ENCODE measurements at places on chromosomes 7 and 10. TPM values are rescaled to one million over a fixed set of nuclear protein-coding genes. Genes with fewer than 3 reads are reported as not detected.

Gene ADRB1
- not detected for total RNA-seq

Gene NUTM2E
- 0.46 TPM for total RNA-seq

Gene STOX1
- 0.21 TPM for total RNA-seq

Gene AHR
- 73.9 TPM for total RNA-seq

Gene PPP1R17
- total RNA-seq = 0.36 TPM

DNA sequence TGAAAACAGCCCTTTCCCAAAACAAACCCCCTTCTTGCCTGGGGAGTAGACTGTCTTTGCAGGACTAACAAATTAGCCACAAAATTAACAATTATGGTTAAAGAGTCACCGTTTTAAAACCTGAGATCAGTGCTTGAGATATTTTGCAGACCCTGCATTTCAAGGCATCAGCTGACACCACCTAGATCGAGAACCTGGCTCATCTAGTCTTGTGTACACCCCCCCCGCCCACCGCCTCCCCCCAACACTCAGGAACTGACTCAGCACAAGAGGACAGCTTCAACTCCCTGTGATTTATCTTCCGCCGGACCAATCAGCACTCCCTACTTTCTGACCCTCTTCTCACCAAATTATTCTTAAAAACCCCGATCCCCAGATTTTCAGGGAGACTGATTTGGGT, 737.1 kb downstream of the PHTF2 start:
- no peaks in the 10 kb centered on the region for H3K27me3 ChIP-seq
- no peak overlapping the region for H3K4me3 ChIP-seq

- no peak overlapping the region for H3K27ac ChIP-seq
- peaks cover 16% of the 10 kb centered on the region for H3K4me1 ChIP-seq
- peaks cover 4% of the 10 kb centered on the region for H3K27me3 ChIP-seq
- no peak overlapping the region for H3K4me3 ChIP-seq
These were observed 102.0 kb upstream of the HDAC9 start for GRCh38 chr7:18393465-18394118.

DNA sequence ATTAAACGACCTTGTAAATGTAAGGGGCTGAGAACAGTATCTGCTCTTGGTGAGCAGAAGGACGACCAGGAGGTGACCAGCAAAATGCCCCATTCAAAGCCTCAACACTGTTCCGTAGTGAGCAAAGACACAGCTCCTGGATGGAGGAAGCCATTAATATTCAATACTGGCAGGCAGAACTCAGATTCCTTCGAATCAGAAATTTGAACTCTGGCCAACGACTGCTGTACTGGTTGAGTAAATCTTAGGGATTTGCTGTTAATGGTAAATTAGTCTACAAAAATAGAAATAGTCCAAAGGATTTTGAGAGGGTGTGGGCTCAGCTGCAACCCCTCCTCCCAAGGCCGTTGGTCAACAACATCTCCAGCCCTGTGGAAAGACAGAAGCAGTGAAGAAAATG, 130.5 kb upstream of the PFKP start:
- H3K4me1 ChIP-seq = peaks cover 2% of the 10 kb centered on the region
- H3K36me3 ChIP-seq = no peaks in the 10 kb centered on the region
- H3K4me3 ChIP-seq = no peak overlapping the region
- no peak overlapping the region for H3K27ac ChIP-seq

GRCh38 chr7:103934508-103934907, 55.0 kb downstream of the RELN start:
- DNase-seq = no peak
- no peak overlapping the region for H3K27ac ChIP-seq
- no peaks in the 10 kb centered on the region for H3K36me3 ChIP-seq
- H3K4me3 ChIP-seq = no peak overlapping the region

GRCh38 chr10:14880229-14880628, 1.6 kb downstream of the SUV39H2 start:
- H3K4me3 ChIP-seq = peak overlapping the region; percentile 96
- H3K4me1 ChIP-seq = peaks cover 31% of the 10 kb centered on the region
- peak overlapping the region; percentile 14 for H3K27ac ChIP-seq

DNA sequence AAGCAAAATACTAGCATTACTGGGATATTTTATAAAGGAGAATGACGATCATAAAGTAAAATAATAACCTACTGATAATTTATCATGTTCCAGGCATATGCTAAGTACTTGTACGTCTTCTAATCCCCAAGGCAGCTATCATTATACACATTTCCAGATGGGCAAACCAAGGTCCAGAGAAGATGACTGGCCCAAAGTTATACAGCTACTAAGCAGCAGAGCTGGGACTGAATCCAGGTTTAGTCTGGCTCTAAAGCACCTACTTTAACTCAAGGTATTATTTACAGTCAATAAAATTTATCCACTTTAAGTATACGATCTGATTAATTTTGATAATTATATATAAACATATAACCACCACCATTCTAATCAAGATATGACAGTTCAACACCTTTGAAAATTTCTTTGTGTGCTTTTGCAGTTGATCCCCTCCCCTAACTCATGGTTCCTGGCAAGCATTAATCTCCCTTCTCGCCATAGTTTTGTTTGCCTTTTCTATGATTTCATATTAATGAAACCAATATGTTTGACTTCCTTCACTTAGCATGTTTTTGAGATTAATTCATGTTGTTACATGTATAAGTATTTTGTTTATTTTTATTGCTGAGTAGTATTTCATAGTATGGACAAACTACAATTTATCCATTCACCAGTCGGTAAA, 126.7 kb downstream of the CPEB3 start:
- no peak overlapping the region for H3K27ac ChIP-seq
- no peaks in the 10 kb centered on the region for H3K4me1 ChIP-seq
- no peak for DNase-seq
- H3K4me3 ChIP-seq = no peak overlapping the region

DNA sequence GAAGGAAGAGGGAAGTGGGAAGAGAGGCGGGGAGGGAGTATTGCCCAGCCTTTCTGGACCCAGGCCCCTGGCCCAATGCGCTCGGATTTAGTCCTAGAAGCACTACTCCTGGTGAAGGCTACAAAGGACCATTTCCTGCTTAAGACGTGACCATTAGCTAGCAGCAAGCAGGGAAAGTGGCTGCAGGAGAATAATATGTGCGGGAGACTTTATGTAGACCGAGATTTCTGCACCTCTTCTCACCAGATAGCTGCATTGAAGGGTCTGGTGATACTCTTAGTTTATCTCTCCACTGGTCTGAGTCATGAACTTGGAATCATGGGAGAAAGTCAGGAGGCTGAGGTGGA, 3.1 kb downstream of the VAX1 start:
- H3K4me3 ChIP-seq = peak overlapping the region; percentile 97
- peaks cover 24% of the 10 kb centered on the region for H3K36me3 ChIP-seq
- peaks cover 24% of the 10 kb centered on the region for H3K27me3 ChIP-seq
- H3K27ac ChIP-seq = peak overlapping the region; percentile 88
- H3K4me1 ChIP-seq = peaks cover 64% of the 10 kb centered on the region
- no peak for DNase-seq

DNA sequence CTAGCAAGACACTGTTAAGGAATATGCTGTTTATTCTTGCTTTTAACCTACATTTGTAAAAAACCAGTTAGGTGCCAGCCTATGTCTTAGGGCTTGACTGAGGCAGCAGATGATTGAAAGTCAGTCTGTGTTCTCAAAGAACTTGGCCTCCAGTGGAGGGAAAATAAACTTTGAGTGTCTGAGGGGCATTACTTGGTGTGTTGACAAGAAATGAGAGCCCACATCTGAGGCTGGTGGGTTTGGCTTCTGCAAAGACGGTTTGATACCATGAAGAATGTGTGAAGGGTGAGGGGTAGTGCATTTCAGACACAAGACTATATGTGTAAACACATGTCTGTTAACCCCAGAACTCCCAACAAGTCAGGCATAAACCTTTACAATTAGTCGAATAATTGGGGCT, 28.5 kb downstream of the CCSER2 start:
- DNase-seq = no peak
- no peak overlapping the region for H3K4me3 ChIP-seq
- H3K36me3 ChIP-seq = no peaks in the 10 kb centered on the region
- no peak overlapping the region for H3K27ac ChIP-seq
- no peaks in the 10 kb centered on the region for H3K27me3 ChIP-seq

DNA sequence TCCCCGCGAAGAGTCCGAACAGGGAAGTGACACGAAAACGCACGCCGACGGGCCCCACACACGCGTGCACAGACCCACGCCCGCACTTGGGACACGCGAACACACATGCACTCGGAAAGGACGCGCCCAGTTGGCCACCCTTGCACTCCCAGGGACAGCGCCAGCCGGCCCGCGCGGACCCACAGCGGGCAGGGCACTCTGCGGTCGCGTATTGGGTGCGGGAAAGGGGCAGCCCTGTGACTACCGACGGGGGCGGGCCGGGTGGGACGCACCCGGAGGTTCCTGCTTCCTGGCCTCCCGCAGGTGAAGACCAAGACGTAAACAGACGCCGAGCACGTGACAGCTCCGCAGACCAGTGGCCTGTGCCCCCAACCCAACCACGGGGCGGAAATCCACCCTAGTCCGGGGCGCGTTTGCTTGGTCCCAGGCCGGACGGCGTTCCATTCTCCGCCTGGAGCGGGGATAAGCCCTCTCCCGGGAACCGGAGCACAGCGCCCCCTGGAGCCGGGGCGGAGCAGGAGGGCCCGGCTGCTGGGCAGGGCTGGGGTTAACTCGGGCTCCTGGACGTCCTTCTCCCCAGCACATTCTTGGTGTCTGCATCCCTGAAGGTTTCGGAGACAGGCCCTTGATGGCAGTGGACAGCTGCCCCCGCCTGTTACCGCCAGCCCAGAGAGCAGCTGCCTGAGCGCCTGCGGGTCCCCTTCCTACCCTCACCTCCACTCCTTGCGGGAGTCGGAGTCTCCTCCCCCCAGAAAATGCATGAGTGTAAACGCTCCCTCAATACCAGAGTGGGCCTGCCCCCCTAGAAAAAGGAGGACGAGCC, 2.0 kb upstream of the LZTS2 start:
- peak overlapping the region; percentile 95 for H3K4me3 ChIP-seq
- peaks cover 8% of the 10 kb centered on the region for H3K36me3 ChIP-seq
- peaks cover 32% of the 10 kb centered on the region for H3K4me1 ChIP-seq
- peak overlapping the region; percentile 86 for H3K27ac ChIP-seq
- peak; percentile 91 for DNase-seq

GRCh38 chr10:49592726-49593563, 17.2 kb upstream of the SLC18A3 start:
- DNase-seq = peak; percentile 78
- H3K27me3 ChIP-seq = peaks cover 7% of the 10 kb centered on the region
- peaks cover 26% of the 10 kb centered on the region for H3K4me1 ChIP-seq
- no peak overlapping the region for H3K27ac ChIP-seq
- H3K36me3 ChIP-seq = no peaks in the 10 kb centered on the region
- H3K4me3 ChIP-seq = no peak overlapping the region

All from endothelial cell (in vitro differentiated cells).